Retinal pigment epithelial cell (primary cell): ENCODE measurements at places on chromosomes 3 and 15.

DNA sequence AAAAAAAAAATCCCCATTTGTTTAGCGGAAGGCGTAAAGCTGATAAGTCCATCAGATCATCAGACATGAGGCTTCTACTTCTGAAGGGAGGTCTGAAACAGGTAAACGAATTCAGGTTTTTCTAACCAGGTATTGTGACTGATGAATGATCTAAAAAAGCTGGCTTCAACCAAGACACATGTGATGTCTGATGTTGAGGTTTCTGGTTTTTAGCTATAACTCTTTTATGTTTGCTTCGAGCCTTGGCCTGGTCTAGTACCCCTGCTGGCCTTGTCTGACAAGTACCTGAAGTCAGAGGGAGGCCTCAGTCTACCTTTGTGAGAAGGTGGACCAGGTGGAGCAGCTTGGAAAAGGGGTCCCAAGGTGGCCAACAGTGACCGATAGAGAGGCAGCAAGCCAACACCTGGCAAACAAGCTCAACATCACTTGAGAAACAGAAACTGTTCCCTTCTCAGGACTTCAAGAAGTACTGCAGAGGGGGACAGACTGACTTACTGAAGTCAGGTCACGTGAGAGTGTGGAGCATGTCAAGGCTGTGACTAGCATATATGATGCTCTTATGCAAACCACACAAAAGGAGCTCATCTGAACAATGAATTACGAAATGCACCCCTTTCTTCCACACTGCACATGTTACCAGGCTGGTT is 33.0 kb upstream of the CA12 start:
- no peak for DNase-seq

DNA sequence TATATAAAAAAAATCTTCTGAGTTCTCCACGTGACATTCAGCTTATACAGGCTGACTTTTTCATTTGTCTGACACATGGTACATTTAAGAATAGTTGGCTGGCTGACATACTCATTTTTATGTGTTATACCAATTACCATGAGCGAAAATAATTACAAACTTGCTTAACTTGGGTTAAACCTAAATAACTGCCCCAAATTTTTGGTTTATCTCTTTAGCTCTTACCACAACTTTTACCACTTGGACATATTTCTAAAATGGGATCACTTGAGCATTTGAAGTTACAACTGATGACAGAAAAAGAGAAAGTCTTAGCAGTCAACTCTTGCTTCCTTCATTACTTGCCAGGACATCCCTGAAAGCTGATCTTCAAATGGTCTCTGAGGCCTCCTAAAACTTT is 618.1 kb downstream of the RBMS3 start:
- DNase-seq, result no peak

GRCh38 chr3:165195640-165196576 is at the start of gene SLITRK3:
SLITRK3 (minus strand) TSS chr3:165196384; CDS start chr3:165190830, 5,554 bp downstream.
- DNase-seq, result no peak

DNA sequence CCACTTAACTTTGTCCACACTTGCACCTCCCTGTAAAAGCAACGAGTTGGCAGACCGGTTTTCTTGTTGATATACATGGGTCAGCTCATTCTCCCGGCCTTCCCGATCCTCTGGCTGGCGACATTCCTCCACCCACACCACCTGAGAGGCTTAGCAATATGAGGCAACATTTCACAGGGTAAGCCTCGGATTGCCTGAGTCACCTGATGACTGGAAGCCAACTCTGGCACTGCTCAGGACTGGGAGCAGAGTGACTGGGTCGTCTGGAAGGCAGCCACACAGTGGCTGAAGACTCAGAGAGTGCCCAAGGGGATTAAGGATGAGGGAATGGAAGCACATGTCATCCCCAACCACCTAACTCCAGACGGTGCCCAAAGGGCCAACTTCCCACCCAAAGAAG is 9.8 kb downstream of the HOMER2 start:
- peak; percentile 99 for DNase-seq

- DNase-seq, result no peak
These were observed 43.9 kb downstream of the RPL22L1 start for GRCh38 chr3:170826047-170826446.

GRCh38 chr15:38461066-38461833 is 7.3 kb downstream of the FAM98B start:
- DNase-seq, result no peak

DNA sequence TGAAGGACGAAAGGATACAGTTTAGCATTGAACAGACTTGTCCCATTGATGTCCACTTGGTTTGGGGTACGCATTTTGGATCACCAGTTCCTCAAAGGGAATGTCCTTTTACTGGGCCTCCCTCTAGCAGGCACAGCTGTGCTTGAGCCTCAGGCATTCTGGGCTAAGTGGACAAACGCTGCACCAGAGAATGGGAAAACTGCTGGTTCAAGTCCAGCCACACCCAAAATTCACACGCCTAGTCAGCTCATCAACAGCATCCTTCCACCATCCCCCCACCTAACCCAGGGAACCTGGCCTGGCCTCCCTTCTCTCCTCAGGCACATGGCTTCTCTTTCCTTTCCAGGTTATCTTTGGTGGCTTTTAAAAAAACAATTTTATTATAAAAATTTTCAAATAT is 59.1 kb upstream of the ALDH1A3 start:
- DNase-seq, result no peak

GRCh38 chr15:59657635-59658125 is 365 bp upstream of the GTF2A2 start:
- DNase-seq, result no peak

- DNase-seq, result no peak
These were observed 7.4 kb downstream of the DPH3 start for GRCh38 chr3:16257309-16257708.

- DNase-seq, result no peak
These were observed 130.4 kb upstream of the PLXNA1 start for GRCh38 chr3:126852511-126852910.

- no peak for DNase-seq
These were observed 403.8 kb upstream of the EPHA3 start for GRCh38 chr3:88703501-88704059.

DNA sequence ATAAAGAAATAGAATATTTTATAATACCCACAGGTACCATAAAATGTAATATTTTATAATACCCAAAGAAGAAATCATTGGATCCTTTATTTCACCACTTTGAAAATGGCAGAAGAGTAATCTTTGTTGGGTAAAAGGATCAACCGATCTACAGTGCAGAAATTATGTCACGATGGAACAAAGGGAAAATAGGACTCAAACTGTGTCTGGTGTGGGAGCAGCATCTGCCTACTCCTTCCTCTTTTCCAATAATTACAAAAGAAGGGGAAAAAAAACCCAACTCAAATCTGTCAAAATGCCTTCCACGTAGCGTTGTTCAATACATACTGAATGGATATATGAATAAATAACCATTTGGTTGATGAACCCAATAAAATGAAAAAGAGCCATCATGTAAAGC is 492.6 kb upstream of the TBL1XR1 start:
- no peak for DNase-seq

DNA sequence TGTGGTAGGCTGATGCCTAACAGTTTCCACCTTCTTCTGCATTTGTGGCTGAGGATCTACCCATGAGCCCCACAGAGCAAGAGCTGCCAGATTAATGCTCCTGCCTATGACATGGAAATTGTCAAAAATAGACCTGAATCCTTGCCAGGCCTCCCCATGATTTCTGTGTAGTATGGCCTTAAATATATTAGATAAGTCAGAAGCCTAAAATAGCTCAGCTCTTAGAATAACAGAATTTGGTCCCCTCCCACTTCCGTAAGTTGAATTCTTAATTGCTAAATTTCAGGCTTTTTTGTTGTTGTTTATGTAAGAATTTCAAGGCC is 129.0 kb downstream of the SERPINI1 start:
- DNase-seq, result peak; percentile 48

GRCh38 chr3:8472549-8472948 is 29.1 kb upstream of the LMCD1 start:
- DNase-seq, result no peak

DNA sequence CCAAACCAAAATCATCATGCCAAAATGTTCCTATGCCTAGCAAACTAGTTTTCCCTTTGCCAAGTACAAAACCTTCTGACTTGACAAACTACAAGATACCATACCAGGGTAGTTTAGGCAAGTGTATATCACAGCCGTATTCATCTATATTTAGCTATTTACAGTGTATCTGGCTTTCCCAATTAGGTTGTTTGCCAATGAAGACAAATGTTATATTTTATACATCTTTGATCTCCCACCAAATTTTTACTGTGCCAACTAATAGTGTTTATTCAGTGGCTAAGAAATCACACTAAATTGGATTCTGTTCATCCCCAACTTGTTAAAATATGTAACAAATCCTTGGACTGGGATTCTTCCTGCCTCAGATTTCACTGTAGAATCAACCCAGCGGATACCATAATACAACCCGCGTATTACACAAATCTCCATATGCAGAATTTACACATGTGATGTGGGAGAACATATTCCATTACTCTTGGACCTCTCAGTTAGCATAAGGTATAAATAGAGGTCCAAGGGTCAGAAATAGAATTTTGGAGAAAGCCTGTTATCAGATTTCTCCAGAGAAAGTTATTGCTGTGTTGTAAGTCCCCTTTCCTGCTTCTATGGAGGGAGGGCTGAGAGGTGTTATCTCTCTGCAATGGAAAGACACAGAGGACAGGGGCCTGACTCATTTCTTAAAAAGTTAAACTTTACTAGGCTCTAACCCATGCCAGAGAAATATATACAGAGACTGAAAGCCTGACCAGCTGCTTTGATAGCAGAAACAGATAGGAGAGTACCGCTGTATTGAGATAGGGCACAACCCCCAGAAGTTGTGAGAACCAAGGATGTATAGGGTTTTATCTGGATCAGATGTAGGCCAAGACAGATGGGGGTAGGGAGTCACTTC is 467.0 kb downstream of the FGF12 start:
- no peak for DNase-seq

DNA sequence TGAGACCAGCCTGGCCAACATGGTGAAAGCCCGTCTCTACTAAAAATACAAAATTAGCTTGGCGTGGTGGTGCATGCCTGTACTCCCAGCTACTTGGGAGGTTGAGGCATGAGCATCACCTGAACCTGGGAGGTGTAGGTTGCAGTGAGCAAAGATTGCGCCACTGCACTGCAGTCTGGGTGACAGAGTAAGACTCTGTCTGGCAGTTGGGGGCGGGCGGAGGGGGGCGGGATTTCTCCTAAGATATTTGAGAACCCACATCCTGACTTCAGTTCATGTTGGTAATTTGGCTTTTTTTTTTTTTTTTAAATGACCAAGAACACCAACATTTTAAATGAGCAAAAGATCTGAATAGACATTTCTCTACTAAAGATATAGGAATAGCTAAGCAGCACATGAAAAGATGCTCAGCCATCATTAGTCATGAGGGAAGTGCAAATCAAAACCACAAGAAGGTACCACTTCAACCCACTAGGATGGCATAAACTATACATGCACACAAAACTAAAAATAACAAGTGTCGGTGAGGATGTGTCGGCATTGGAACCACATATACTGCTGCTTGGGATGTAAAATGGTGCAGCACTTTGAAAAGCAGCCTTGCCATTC is 75.6 kb upstream of the LMOD3 start:
- DNase-seq, result no peak

DNA sequence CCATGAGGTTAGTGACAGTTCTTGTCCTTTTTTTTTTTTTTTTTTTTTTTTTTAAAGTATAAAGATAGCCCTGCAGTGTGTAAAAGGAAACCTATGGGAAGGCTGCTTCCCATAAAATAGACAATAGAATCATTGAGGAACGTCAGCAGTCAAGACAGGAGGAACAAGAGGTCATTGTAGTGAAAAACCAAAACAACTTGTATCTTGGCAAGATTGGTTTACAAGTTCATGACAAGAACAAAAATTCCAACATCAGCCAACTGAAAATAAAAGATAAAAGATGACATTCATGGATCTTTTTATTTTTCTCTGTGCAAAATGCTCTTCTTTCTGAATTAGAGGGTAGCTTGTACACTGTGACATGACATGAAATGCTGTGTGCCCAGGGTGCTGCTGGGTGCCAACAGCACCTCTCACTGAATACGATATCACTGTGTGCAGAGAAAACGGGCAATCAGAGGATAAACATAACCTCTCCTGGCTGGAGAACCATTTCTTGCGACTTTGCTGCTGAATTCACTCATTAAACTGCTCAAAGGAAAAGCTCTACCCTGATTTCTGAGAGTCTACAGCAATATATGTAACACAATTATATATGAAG is 30.1 kb upstream of the IP6K2 start:
- DNase-seq, result no peak

- no peak for DNase-seq
These were observed 699.4 kb downstream of the ZPLD1 start for GRCh38 chr3:103134023-103134724.

DNA sequence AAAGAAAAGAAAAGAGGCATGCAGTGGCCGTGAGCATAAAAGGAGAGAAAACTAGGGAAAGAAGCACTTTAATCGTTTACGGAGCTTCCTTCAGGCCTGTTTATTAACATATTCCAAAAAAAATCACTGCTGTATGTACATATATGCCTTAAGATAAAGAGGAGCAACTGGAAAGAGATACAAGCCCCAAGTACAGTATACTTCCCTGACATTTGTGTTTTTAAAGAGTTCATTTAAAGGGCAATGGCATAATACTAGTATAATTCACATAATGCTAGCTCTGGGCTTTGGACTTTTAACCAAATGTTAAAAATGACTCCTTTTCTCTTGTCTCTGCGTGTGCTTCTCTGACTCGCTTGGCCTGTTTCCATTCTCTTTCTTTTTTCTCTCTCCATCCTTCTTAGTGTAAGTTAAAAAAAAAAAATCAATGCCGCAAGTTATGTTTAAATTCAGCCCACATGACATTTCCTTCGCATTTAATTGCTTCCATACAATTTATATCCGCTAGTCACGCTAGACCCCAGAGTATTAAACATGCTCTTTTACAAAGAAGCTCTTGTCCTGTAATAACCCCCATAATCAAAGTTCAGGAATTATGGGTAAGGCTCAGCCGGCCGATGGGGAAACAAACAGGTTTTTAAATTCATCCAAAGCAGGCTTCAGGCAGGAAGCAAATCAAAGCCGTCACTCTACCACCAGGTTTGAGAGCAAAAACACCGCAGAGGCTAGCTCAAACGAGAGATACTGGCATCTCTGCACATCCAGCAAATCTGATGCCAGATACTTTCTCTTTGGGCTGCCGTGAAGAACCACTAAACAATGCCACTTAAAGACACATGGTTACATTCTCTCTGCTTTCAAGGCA is 19.4 kb downstream of the WWTR1 start:
- DNase-seq, result peak; percentile 58

DNA sequence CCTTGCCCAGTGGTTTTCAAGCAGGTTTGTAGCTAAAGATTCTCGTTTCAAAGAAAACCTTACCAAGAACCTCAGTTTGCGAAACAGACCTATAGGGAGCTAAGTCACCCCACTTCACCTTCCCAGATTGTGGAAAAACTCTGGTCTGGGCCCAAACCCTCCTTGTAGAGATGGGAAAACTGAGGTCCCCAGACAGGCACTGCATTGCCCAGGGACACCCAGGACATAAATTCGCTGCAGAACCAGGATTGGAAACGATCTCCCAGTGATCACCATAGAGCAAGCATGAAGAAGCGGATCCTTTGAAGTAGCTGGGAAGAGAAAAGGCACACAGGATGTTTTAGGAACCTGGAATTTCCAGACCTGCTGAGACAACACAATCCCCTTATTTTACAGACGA is 85.6 kb upstream of the PIAS1 start:
- no peak for DNase-seq
